Activated T-helper 2 cell treated with anti-CD3 and anti-CD28 coated beads, Interferon-gamma antibody, Interleukin-2, Interleukin-4, amounts not matched to agents 10 μg/mL and 5 μg/mL and 100 μg/mL, durations not matched to agents 14 hours and 24 hours and 36 hours (primary cell): ENCODE measurements at places on chromosomes 5 and 9.
A peak's percentile ranks its signal among the peaks of the same experiment; 100 is the strongest.

GRCh38 chr5:139651043-139651834, 3.1 kb downstream of the CXXC5 start:
- peaks cover 2% of the 10 kb centered on the region for H3K36me3 ChIP-seq
- no peak overlapping the region for H3K4me3 ChIP-seq
- peaks cover 48% of the 10 kb centered on the region for H3K27me3 ChIP-seq
- peaks cover 28% of the 10 kb centered on the region for H3K4me1 ChIP-seq
- no peak for DNase-seq
- no peak overlapping the region for H3K27ac ChIP-seq

GRCh38 chr5:68962757-68963484, 130.9 kb upstream of the SLC30A5 start:
- H3K4me3 ChIP-seq: no peak overlapping the region
- peaks cover 4% of the 10 kb centered on the region for H3K4me1 ChIP-seq
- H3K27me3 ChIP-seq: no peaks in the 10 kb centered on the region
- DNase-seq: no peak
- H3K27ac ChIP-seq: no peak overlapping the region
- H3K36me3 ChIP-seq: no peaks in the 10 kb centered on the region

GRCh38 chr9:29691758-29692407, 2118.6 kb upstream of the C9orf72 start:
- DNase-seq: no peak
- H3K4me1 ChIP-seq: no peaks in the 10 kb centered on the region
- no peaks in the 10 kb centered on the region for H3K27me3 ChIP-seq
- no peak overlapping the region for H3K27ac ChIP-seq
- H3K36me3 ChIP-seq: no peaks in the 10 kb centered on the region
- no peak overlapping the region for H3K4me3 ChIP-seq

- H3K4me1 ChIP-seq: peaks cover 51% of the 10 kb centered on the region
- H3K4me3 ChIP-seq: no peak overlapping the region
- H3K27ac ChIP-seq: no peak overlapping the region
- no peaks in the 10 kb centered on the region for H3K27me3 ChIP-seq
- peak; percentile 11 for DNase-seq
Observed at GRCh38 chr9:128554155-128554862, 1.9 kb downstream of the SPTAN1 start.
